ENCODE measurements at places on chromosomes 7 and 10.

DNA sequence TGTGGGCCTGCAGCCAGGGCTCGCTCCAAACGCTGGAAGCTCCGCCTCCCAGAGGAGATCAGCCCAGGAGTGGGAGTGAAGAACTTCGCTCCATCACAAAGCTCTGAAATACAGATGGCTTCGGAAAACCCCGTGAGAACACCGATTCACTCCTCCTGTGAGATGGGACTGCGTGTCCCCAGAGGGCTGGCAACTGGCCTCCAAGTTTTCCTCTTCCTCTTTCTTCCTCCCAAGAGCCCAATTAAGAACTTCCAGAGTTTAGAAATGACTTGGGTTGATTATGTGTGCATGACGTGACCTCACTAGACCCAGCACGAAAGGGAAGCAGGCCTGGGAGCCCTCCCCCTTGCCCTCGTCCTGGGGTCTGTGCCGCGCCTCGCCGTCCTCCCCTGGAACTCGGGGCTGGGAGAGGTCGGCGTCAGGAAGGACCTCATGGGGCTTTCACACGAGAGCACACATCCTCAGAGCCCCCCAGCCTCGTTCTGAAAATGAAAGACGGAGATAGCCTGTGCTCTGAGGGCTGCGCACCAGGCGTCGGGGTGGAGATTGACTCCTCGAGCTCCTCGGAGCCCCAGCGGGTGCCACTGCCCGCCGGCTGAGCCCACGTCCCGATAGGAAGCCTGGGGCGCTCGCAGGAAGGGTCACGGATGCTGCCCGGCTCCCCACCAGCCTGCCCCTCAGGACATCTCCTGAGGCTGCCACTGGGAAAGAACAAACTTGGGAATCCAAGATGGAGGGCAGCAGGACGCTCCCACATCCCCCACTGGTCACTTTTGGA is 37.8 kb downstream of the PTPRN2 start:
- DNase-seq = no peak
- H3K4me3 ChIP-seq = no peak overlapping the region
- no peaks in the 10 kb centered on the region for H3K36me3 ChIP-seq
- H3K27ac ChIP-seq = no peak overlapping the region
- no peaks in the 10 kb centered on the region for H3K4me1 ChIP-seq
- H3K27me3 ChIP-seq = no peaks in the 10 kb centered on the region

GRCh38 chr10:84176836-84177474 is 3.4 kb downstream of the GPR15LG start:
- no peaks in the 10 kb centered on the region for H3K36me3 ChIP-seq
- H3K27ac ChIP-seq = peak overlapping the region; percentile 88
- no peak overlapping the region for H3K4me3 ChIP-seq
- H3K27me3 ChIP-seq = no peaks in the 10 kb centered on the region

- no peaks in the 10 kb centered on the region for H3K27me3 ChIP-seq
- no peak for DNase-seq
- peaks cover 8% of the 10 kb centered on the region for H3K4me1 ChIP-seq
- H3K36me3 ChIP-seq = no peaks in the 10 kb centered on the region
- H3K27ac ChIP-seq = no peak overlapping the region
- H3K4me3 ChIP-seq = peak overlapping the region; percentile 86
These were observed 1.7 kb downstream of the TES start for GRCh38 chr7:116211913-116212596.

DNA sequence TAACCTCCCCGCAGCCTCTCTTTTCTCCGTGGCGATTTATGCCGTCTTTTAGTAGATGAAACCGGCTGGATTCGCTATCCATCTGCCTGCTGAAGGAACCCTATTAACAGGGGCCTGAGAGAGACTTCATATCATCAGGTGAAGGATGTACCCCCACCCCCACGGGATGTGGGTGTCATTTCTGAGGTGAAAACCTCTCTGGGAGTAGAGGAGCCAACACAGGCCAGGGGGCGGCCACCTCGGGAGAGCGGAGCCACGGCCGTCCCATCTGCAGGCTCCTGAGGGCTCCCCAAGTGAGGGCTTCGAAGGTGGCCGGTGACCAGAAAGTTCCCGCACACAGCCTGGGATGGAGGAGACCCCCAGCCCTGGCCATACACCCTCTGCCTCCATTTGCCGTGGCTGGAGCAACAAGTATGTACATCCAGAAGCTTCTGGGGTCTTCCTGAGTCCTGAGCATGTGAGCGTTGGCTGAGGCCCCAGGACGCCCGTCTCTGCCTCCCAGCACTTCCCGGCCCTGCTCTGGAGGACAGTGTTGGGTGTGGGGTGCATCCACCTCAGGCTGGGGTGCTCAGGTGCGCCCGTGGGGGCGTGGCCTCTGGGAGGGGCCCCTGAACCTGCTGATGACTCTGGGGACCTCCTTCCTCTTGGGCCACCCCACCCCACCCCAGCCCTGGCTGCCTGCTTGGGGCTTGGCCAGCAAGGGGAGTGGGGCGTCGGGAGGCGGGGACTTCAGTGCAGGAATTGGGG is 84.7 kb downstream of the NKX6-2 start:
- H3K4me1 ChIP-seq = no peaks in the 10 kb centered on the region
- no peak overlapping the region for H3K27ac ChIP-seq
- DNase-seq = no peak
- H3K36me3 ChIP-seq = no peaks in the 10 kb centered on the region
- no peaks in the 10 kb centered on the region for H3K27me3 ChIP-seq

DNA sequence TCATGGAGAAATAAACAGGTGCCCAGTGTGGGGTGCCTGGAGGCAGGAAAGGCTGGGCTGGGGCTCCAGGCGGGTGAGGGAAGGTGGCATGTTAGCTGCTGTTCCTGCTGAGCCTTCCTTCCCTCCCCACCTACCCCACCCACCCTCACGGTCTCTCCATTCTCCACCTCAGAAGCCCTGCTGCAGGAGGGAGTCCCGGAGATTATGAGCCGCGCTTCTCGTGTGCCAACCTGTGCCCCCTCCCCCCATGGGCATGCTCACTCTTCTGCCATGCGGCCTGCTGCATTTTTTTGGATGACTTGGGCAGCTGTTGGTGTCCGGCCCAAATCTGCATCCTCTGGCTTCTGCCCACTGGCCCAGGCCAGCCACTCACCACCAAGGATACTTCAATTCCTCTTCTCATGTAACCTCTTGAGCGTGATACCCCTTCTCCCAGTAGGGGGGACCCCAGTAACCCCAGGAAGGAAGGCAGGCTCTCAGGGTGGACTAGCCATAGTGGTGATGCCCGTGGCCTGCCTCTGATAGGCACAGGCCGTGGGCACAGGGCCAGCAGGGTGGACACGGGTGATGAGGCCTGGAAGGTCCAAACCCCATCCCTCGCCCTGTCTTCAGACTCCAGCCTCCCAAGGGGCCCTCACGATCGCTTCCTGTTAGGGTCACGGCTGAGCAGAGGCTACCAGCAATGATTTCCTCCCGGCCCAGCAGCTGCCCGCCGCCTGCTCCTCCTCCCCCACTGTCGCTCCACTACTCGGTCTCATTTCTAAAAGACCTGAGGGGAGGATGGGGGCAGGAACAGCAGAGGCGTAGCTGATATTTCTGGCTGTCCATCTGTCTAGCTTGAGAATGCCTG is 27.8 kb downstream of the UNC5B start:
- no peaks in the 10 kb centered on the region for H3K27me3 ChIP-seq
- H3K36me3 ChIP-seq = no peaks in the 10 kb centered on the region
- no peak overlapping the region for H3K4me3 ChIP-seq
- H3K4me1 ChIP-seq = no peaks in the 10 kb centered on the region
- no peak overlapping the region for H3K27ac ChIP-seq

DNA sequence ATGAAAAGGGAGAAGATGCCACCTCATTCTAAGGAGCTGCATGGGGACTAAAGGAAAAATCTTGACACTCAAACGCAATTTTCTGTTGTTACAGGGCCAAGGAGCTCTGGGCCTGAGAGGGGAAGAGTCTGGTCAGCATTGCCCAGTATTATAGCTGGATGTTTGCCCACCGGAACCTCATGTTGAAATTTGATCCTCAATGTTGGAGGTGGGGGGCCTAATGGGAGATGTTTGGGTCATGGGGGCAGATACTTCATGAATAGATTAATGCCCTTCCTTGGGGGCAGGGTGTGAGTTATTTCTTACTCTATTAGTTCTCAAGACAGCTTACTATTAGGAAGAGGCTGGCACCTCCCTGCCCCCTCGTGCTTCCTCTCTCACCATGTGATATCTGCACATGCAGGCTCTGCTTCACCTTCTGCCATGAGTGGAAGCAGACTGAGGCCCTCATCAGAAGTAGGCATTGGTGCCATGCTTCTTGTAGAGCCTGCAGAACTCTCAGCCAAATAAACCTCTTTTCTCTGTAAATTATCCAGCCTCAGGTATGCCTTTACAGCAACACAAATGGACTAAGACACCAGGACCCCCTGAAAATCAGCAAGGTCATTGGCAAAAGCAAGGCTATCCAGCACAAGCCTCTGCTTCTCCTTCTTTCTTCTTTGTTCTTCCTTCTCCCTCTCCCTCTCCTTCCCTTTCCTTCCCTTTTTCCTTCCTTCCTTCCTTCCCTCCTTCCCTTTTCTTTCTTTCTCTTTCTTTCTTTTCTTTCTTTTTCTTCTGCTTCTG is 15.1 kb downstream of the GCK start:
- no peak overlapping the region for H3K4me3 ChIP-seq
- peaks cover 13% of the 10 kb centered on the region for H3K27me3 ChIP-seq
- no peaks in the 10 kb centered on the region for H3K4me1 ChIP-seq

Measured in thymus (tissue), 14 donors.